ENCODE measurements at places on chromosomes 5 and 9.
A peak's percentile ranks its signal among the peaks of the same experiment; 100 is the strongest.

DNA sequence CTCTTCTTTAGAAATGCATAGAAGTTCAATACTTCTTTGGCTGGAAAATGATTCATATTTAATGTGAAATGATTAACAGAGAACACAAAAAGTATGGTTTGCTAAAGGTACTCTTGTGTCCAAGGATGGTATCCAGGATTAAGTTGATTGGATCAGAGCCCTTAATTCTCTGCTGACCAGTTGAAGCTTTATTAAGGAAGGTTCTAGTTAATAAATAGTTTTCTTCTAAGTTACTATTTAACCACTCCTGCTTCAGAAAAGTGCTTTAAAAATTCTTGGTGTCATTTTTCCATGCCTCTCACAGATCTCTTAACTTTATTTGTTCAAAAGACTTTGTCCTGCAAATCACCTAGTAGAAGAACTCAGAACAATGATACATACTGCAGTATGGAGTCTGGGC lies 134.3 kb downstream of the MEF2C start:
- no peak for DNase-seq

- no peak for DNase-seq
These were observed 79.7 kb downstream of the ZNF354C start for GRCh38 chr5:179139936-179140235.

GRCh38 chr9:89969156-89969675 lies 364.4 kb downstream of the GADD45G start:
- no peak for DNase-seq

- DNase-seq = peak; percentile 5
These were observed 513.4 kb upstream of the MEF2C start for GRCh38 chr5:89396278-89396954.

DNA sequence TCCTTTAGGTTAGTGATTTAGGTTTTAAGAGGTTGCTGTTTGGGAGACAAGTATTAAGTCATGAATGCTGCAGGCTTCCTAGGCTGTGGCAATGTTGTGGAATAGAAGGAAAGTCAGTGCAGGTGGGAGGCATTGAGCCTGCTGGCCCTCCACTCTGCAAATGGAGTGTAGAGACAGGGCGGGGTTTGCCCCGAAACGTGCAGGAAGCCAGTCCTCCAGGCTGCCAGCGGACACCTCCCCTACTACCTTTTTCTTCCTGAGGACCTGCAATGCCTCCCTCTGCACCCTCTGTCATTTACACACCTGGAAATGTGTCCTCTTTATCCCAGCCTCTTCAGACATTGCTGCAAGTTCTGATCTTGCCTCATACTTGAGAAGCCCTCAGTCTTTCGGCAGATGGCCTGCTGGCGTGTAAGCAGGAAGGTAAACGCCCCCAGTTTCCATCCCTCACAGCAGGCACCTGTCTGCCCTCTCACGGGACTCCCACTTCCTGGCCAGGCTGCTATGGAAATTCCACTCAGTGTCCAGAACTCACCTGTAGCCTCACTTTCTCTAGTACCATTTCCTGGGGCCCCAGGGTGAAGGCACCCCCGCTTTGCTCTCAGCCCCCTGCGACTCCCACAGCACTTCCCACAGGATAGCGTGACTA lies 81.6 kb upstream of the BOD1 start:
- DNase-seq = no peak

- no peak for DNase-seq
These were observed 55.9 kb upstream of the CDKN2B start for GRCh38 chr9:22064957-22065356.
